ENCODE measurements at places on chromosomes 11 and 22.

GRCh38 chr11:77299528-77299993, 1.9 kb downstream of the GDPD4 start:
- DNase-seq: no peak

- DNase-seq: peak; percentile 92
Measured at GRCh38 chr11:72040491-72041363, 39.6 kb downstream of the NUMA1 start.

- DNase-seq: peak; percentile 68
Measured at GRCh38 chr11:71452199-71453036, 585 bp upstream of the NADSYN1 start.

DNA sequence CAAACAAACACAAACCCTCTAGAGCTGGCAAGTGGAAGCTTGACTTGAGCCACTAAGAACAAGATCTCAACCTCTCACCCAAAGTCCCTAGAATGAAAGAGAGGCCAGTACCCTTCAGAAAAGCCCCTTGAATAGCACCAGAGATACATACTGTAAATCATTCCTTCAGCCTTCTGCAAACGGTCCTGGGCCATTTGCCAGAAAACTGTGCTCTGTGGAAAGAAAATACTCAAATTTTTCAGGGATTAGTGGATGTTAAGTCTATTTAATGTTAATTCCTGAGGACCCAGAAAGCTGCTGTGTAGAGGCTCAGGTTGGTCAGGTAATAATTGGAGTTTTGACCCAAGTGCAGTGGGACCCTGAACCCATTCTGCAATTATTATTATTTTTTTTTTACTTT, 16.9 kb downstream of the SERPINH1 start:
- no peak for DNase-seq

GRCh38 chr22:31802575-31802974, 48.8 kb downstream of the DEPDC5 start:
- DNase-seq: no peak

GRCh38 chr22:31495343-31495742, 993 bp upstream of the SFI1 start:
- no peak for DNase-seq

DNA sequence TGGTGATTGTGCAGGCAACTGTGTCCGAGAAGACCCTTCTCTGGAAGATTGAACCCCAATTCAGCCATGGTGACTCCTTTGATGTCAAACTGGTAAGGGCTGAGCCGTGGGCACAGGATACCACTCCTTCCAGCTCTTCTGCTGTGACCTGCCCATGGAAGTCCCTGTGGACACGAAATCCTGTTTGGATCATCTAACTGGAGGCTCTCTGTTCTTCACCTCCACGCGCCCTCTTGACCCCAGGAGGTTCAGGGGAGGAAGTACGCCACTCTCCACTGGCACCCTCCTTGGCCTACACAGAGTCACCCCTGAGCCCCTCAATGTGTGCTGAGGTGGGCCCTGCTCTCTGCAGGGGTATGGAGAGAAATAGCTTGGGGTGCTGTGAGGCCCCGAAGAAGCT, 810 bp downstream of the ISX start:
- DNase-seq: peak; percentile 49

DNA sequence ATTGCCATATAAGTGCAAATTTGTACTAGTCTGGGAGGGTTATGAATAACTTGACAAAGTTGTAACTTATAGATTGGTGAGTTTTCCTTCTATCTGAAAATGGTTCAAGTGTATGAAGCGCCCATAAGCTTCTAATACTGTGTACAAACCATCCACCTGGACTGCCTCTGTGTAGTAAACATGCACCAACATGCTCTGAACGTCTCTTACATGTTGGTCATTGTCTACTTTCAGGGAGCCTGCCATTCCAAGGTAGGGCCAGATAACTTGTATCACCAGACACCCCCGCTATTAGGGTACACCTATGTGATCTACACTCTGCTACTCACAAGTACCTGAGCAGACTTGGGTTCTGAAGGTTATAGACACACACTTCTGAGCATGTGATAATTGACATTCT, 735.5 kb upstream of the API5 start:
- DNase-seq: no peak

- DNase-seq: no peak
Measured at GRCh38 chr11:114321621-114322257, 25.5 kb downstream of the NNMT start.

- DNase-seq: no peak
Measured at GRCh38 chr11:117724104-117724503, 72.9 kb downstream of the DSCAML1 start.

DNA sequence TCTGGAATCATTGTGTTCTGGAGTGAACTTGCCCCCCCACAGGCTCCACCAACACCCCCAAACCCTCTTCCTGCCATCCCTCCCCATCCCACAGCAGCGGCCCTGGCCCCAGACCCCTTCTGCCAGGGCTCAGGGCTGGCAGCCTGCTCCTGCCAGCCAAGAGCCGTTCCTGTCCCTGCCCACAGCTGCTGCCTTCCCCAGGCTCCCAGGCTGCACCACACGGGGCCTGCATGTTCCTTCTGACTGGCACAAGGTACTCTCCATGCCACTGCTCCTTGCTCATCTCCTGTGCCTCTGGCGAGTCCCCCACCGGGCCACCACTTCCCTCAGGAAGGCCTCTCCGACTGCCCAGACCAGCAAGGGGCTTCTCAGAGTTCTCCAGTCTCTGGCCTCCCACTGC, 4.9 kb downstream of the GP1BB start:
- DNase-seq: no peak

- DNase-seq: no peak
Measured at GRCh38 chr11:116148056-116148455, 624.7 kb downstream of the BUD13 start.

DNA sequence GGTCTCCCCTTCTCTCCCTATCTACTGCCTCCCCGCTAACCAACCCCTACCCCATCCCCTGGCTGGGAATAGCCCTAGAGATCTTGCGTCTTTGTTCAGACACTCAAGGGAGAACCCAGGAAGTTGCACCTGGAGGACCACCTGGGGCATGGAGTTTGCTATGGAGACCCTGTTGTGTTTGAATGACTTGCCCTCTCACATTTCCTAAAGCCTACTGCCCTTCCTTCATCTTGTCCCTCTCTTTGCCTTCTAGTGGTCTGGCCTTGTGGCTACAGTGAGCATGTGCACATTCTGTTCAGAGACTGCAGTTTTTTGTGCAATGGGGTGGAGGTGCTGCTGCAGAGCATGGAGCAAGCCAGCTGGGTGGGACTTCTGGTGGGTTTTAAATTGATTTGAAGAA, 42.5 kb downstream of the ZNRF3 start:
- DNase-seq: no peak

DNA sequence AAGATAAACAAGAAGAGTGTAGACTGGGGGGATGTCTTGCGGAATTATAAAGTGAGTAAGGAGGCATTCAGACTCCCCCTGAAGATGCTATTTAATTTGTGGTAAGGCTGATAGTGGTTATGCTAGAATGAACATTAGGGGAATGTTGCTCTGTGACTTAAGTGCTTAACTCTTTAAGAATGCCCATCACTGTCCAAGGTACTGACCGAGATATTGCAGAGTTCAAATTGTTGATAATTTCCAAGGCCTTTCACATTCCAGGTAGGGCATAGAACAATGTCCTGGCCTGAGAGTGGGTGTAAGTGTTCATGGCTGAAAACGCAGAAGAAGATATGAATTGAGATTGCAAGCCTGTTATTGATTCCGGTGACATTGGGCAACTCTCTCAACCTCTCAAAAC, 90.3 kb upstream of the SEZ6L start:
- DNase-seq: peak; percentile 2

- DNase-seq: no peak
Measured at GRCh38 chr11:69140635-69141034, 15.1 kb upstream of the SMIM38 start.

DNA sequence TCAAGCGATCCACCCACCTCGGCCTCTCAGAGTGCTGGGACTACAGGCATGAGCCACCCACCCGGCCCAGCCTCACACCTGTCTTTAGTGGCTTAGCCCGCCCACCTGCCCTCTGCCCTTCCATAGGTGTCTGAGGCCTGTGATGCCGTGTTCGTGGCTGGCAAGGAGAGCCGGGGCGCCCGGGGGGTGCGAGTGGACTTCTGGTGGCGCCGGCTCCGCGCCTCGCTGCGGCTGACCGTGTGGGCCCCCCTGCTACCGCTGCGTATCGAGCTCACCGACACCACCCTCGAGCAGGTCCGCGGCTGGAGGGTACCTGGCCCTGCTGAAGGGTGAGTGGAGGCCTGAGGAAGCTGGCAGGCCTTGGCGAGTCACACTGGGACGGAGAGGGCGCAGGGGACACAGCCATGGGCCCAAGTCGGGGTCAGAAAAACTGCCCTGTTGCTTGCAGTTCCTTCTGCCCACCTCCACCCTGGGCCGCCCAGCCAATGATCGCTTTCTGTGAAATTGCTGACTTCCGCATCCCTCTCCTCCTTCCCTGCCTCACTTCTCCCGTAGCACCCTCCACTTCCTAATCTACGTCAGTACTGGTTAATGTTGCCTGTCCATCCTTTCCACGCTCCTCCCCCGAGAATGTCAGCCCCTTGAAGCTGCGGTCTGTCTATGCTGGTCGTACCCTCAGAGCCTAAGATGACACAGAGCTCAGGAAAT, 9.3 kb downstream of the TMEM132A start:
- DNase-seq: no peak

DNA sequence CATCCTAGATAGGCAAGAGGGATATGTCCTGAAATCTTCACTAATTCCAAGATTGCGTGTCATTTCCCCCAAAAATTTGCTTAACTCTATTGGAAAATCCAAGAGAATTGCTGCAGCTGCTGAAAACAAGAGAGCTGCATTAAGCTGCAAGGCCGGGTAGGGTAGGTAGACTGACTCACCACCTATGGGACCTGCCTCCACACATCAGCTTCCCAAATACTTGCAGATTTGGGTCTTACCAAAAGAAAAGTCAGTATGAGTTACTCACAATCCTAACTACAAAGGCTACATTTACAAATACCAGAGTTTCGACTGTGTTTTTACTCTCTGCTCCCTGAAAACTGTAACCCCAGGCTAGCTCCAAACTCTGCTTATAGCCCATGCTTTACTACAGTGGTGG, 142.5 kb upstream of the TEAD1 start:
- no peak for DNase-seq

DNA sequence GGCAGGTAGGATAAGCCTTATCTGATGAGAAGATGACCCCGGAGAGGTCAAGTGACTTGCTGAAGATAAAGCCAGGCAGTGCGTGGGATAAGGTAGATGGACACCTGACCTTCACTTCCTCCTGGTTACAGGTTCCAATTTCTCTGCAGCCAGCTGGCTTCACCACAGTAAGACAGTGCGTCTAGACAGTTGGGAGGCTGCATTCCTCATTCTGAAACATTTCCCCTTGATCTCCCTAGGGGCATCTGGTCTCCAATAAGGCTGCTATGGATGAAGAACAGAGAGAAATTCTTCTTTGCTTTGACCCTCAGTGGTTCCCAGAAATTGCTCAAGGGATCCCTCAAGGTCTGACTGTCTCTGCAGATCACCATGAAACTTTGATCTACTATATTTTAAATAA, 211.3 kb downstream of the MYO18B start:
- DNase-seq: no peak

GRCh38 chr11:76524461-76524860, 79.6 kb downstream of the EMSY start:
- DNase-seq: no peak
